ENCODE measurements at places on chromosomes 6 and 20. TPM values are rescaled to one million over a fixed set of nuclear protein-coding genes. Genes with fewer than 3 reads are reported as not detected.

The ENPP5 gene
- 0.08 TPM for total RNA-seq

The MEI4 gene
- not detected for total RNA-seq

The PXDC1 gene
- total RNA-seq, result not detected

The SAYSD1 gene
- 14.1 TPM for total RNA-seq

The TNF gene
- 51.3 TPM for total RNA-seq

The SLC44A4 gene
- total RNA-seq, result not detected

The PRL gene
- not detected for total RNA-seq

The TMEM14A gene
- total RNA-seq, result 18.6 TPM

The BHLHE23 gene
- total RNA-seq, result not detected
